Fibroblast of skin of right quadriceps (primary cell): ENCODE measurements at places on chromosomes 2 and 18.

- no peak for DNase-seq
Observed at GRCh38 chr18:58887613-58887963, 22.9 kb downstream of the ZNF532 start.

- DNase-seq = no peak
Observed at GRCh38 chr18:59560556-59560955, 136.7 kb downstream of the CCBE1 start.

- DNase-seq = no peak
Observed at GRCh38 chr18:67726882-67727281, 210.4 kb upstream of the DSEL start.

- DNase-seq = no peak
Observed at GRCh38 chr2:218371983-218372350, 10.1 kb upstream of the SLC11A1 start.

GRCh38 chr2:98269274-98269673 is 77.0 kb upstream of the CNGA3 start:
- peak; percentile 54 for DNase-seq

GRCh38 chr2:197786010-197786877 is 1.1 kb upstream of the BOLL start:
- peak; percentile 8 for DNase-seq

DNA sequence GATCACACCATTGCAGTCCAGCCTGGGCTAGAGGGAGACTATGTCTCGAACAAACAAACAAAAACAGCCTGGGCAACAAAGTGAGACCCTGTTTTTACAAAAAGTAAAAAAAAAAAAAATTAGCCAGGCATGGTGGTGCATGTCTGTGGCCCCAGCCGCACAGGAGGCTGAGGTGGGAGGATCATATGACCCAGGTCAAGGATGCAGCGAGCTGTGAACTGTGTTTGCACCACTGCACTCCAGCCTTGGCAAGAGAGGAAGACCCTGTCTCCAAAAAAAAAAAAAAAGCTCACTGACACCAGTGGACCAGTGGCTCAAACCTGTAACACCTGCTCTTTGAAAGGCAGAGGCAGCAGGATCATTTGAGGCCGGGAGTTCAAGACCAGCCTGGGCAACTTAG is 40.1 kb downstream of the UNC50 start:
- DNase-seq = no peak

DNA sequence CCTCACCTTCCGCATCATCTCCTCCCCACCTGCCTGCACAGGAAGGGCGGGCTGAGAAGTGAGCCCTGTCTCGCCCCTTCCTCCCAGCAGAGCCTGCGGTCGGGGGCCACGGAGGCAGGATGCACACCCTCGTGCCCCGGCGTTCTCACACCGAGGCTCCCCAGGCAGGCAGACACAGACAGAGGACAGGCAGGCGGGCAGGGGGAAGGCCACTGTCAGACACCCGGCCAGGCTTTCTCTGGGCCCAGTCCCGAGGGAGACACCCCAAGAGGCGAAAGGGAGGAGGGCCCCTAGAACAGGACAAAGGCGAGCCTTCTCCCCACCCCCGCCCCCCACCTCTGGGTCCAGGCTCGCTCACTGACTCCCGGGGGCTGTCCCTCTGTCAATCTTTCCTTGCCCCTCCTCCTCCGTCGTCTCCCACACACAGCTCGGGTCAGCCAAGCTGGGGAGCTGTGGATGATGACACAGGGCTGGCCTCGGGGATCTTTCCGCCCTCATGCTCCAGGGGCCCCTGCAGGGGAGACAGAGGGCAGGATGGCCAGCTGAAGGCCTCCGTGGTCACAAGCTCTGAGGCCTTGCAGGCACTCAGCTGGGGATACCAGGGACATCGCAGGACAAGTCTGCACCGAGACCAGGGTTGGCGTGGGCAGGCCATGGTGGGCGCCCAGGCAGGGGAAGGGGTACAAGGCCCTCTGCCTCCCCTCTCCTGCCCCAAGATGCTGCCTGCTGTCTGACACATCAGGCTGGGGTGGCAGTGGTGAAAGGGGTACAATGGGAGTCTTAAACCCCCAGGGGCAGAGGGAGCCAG is 24.9 kb downstream of the BIN1 start:
- no peak for DNase-seq

DNA sequence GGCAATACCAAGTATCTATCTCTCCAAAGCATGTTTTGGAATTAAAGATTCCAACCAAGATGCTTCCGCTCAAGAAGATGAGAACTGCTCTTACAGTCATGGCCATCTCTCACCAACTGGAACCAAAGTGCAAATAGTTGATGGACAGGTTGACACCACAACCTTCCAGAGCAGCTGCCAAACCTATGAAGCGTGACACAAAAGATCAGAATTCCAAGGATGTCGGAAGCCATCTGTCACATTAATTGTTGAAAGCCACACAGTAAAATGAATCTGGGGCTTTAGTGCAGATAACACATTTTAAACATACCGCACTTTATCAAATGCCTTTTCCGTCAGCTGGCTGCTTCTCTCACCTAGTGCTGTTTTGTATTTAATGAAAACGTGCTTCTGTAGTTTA is 195.7 kb downstream of the CDH20 start:
- DNase-seq = no peak

DNA sequence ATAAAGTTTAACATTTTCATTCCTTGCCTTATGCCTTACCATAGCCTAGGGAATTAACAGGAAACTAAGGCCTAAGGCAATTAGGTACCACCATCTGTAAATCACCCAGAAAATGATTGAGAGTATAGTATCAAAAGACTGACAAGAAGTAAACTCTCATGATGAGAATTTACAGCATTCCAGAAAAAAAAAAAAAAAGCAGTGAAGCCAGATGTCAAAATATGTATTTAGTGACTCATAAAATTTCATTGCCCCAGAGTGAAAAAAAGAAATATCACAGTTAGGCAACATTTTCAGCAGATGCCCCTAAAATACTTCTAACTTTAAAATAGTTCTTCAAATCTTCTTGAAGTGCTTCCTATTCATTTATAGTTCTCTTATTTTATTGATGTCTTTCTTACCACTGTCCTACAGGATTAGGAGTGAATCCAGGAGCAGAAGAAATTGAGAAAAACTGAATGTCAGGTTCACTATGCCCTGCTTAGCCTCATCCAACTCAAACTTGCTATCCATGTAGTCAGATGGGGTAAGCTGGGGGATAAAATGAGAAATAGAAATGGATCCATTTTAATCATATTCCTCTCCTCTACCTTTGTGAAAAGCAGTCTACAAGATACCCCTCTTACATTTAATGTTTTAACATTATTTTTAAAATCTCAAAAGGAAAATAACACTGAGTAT is 57.3 kb upstream of the TANK start:
- DNase-seq = peak; percentile 45

DNA sequence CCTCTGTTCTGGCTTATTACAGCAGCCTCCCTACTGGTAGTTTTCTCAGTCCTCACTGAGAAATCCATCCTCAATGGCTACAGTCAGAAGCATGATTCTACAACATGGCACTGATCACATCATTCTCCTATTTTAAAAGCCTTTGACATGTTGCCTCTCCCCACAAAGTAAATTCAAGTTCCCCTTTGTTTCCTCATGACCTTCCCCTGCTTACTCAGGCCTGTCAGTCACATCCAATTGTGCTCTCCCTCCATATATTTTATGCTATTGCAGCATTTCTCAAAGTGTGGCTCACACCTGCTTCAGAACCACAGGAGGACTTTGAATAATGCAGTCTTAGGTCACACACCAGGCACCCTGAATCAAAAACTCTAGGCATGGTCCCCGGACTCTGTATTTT is 124.6 kb downstream of the SPOPL start:
- DNase-seq = no peak

DNA sequence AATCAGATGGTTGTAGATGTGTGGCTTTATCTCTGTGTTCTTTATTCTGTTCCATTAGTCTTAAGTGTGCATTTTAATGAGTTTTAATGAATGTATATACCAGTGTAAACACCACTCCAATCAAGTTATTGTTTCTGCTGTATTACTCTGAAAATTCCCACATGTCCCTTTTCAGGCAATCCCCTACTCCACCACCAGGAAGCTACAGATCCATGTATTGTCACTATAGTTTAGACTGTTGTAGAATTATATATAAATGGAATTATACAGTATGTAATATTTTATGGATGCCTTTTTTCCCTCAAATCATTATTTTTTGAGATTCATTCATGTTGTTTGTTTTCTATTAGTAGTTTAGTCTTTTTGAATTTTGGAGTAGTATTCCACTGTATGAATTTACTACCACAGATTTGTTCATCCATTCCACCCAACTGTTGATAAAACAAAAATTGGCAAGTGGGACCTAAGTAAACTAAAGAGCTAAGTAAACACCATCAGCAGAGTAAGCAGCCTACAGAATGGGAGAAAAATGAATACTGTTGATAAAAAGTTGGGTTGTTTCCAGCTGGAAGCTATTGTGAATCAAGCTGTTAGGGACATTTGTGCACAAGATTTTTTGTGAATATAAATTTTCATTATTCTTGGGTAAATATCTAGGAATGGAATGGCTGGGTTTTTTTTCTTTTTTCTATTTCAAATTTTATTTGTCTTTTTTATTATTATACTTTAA is 262.0 kb downstream of the CAMKMT start:
- DNase-seq = no peak

- peak; percentile 63 for DNase-seq
Observed at GRCh38 chr2:20061476-20061875, 10.0 kb upstream of the LAPTM4A start.

DNA sequence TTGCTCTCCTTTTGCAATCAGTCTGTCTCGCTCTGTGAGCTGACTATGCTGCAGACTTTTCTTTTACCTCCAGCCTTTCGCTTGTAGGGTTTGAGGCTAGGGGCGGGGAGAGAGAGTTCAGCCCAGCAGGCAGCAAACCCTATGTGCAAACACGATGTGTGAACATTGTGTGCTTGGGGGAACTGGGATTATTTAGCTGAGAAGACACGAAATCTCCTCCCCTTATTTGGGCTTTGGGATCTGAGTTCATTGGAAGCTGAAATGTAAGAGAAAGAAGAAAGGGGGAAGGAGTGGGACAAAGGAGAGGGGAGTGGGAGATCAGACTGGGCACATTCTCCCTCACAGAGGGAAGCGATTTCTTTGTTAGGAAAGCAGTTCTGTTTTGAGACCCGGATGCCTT is 189.6 kb upstream of the TNP1 start:
- DNase-seq = no peak
